ENCODE measurements at places on chromosomes 2 and 18.
A peak's percentile ranks its signal among the peaks of the same experiment; 100 is the strongest.

DNA sequence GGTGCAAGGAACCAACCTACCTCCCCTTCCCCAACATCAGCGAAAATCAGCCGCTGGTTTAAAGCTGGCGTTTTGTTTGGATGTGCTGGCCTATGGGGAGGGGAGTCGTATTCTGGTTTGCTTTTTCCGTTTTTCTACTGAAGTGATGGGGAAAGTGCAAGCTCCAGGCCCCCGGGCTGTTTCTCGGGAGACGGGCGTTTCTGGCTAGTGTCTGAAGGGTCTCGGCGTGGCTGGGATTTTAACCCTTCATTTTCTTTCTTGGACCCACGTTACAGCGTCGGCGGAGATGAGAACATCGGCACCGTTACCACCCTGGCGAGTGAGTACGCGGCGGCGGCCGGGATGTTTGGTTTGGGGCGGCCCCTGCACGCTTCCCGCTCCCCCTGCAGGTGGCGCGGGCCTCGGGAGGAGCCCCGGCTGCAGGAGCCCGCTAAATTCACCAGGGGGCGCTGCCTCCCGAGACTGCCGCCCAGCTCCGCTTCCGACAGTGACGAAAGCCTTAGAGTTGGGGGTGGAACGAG, 70.7 kb downstream of the PLB1 start:
- peak; percentile 96 for DNase-seq

GRCh38 chr18:51013259-51013658, 16.8 kb upstream of the SMAD4 start:
- no peak for DNase-seq

GRCh38 chr2:190683802-190684201, 34.9 kb downstream of the NAB1 start:
- DNase-seq = no peak

DNA sequence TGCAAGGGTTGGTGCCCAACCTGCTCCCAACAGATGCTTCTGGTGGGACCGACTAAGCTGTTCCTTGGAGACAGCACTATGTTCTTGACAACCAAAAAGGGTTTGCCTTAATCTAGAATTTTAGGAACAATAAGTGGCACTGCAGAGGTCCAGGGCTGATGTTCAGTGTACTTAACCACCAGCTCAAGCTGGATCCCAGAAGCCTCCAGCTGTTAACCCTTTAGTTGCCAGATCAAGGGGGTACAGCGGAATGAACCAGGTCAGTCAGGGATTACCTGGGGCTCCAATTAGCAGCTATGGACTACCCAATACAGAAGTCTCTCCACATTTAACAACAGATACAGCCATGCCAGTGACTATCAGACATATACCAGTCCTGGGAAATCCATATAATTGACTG, 3.5 kb downstream of the GPR75 start:
- DNase-seq = no peak

DNA sequence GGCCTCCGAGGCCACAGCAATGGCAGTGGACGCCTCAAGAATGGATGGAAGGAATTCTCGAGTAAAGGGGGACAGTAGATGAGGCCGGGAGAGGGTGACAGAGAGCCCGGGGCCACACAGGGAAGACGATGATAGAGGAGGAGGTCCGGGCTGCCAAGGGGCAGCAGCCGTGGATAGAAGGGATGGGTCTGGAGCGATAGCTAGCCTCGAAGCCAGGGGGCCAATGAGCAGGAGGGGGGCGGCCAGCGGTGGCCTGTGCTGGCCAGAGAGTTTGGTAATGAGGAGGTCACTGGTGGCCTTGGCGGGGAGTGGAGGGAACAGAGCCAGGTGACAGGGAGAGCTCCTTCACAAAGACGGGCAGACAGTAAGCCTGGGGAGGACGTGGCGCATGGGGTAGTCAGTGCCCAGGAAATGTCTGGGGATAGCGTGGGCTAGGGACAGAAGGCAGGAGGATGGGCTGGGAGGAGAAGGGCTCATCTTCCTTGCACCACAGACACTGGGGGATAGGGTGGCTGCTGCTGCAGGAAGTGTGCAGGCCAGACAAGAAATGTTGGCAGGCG, 87.8 kb upstream of the ASB18 start:
- no peak for DNase-seq

Measured in H7 (cell line).